Activated CD4-positive, CD25-positive, alpha-beta regulatory T cell treated with anti-CD3 and anti-CD28 coated beads, Interleukin-2, amount 50 U/mL, for 72 hours (primary cell): ENCODE measurements at places on chromosomes 4 and X.

DNA sequence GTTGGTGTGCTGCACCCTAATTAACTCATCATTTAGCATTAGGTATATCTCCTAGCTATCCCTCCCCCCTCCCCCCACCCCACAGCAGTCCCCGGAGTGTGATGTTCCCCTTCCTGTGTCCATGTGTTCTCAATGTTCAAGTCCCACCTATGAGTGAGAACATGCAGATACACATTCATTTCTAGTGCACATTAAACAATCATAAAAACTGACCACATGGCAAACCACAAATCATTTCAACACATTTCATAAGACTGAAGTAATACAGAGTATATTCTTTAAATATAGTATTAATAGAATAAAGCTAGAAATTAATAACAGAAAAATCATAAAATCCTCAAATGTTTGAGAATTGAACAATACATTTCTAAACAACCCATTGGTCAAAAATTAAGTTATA, 34.1 kb downstream of the PRKG2 start:
- DNase-seq: no peak

GRCh38 chrX:24465532-24465865, 413 bp downstream of the PDK3 start:
- no peak for DNase-seq

DNA sequence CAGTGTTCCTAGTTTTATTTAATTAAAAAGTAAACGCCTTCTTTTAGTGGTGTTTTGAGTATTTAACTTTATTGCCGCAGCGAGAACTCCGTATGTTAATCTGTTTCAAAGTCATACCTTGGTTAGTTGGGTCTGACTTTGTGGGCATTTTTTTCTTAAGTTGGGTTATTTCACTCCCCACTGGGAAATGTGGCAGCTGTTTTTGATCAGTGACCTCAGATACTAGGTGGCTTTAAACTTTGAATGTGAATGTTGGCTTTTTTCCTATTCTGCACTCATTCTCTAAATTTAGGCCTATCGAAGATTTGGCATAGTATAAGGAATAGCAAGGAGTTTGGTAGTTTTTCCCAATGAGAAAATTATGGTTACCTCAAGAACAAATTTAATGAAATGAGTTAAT, 85.9 kb downstream of the FIP1L1 start:
- DNase-seq: no peak

DNA sequence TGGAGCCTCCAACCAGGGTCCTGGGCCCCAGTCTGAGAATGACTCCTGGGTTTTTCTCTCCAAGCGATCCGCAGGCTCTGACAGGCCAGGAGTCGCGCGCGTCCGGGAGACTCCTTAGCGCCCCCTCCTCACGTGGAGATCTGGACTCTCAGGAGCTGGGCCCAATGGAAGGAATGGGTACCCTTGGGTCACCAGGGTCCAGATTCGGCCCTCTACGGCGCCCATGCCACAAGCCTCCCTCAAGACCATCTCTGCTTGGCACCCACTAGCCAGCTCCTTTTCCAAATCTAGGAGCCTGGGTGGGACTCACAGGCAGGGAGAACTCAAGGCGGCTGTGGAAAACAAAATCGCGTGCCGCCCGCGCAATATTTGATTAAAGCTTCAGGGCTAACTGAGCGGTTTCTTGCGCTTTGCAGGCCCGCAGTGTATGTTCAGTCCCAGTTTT, 7.1 kb downstream of the HAND2 start:
- DNase-seq: no peak

GRCh38 chr4:111945014-111945413, 200.2 kb upstream of the FAM241A start:
- DNase-seq: no peak

GRCh38 chr4:144171697-144172096, 31.2 kb upstream of the GYPA start:
- no peak for DNase-seq

DNA sequence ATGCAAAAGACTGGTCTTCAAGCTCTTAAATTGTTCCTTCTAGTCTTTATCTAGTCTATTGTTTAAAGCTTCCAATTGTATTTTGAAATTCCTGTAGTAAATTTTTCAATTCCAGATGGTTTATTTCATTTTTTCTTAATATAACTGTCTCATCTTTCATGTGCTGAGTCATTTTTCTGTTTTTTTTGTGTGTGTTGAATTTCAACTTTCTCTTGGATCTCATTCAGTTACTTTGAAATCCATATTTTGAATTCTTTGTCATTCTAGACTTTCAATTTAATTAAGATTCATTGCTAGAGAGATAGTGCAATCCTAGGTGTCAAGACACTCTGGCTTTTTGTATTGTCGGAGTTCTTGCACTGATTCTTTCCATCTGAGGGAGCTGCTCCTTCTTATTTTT, 128.0 kb upstream of the PRKG2 start:
- no peak for DNase-seq

- DNase-seq: no peak
Observed at GRCh38 chrX:120839491-120839890, 36.2 kb downstream of the CT47B1 start.

GRCh38 chr4:126705266-126705665, 927.5 kb upstream of the INTU start:
- DNase-seq: no peak

GRCh38 chr4:75907966-75908365, 5.7 kb upstream of the PPEF2 start:
- DNase-seq: no peak

- DNase-seq: no peak
Observed at GRCh38 chrX:18701621-18702361, 5.7 kb upstream of the PPEF1 start.

- no peak for DNase-seq
Observed at GRCh38 chr4:70670332-70671014, 4.2 kb upstream of the JCHAIN start.

GRCh38 chrX:110318664-110318968, 731 bp upstream of the AMMECR1 start:
- no peak for DNase-seq

- peak; percentile 50 for DNase-seq
Observed at GRCh38 chr4:140094438-140095420, 59.3 kb downstream of the MAML3 start.

DNA sequence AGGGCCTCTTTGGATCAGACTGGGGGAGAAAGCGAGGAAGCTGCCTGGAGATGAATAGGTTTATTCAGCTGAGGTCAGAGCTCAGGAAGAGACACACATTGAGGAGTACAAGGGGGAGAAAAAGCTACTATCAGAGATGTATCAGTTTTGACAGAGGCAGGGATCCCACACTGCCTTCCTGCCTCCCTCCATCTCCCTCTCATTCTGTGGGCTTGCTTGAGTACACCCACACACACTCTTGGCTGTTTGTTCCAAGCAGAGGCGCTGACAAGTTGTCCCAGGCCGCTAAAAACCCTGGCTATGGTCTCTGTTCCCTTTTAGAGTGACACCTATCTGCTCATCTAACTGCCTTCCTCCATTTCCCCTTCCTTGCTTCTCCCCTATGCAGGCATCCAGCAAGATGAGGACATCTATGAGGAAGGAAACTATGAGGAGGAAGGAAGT, 5.2 kb downstream of the TSPYL2 start:
- DNase-seq: no peak

DNA sequence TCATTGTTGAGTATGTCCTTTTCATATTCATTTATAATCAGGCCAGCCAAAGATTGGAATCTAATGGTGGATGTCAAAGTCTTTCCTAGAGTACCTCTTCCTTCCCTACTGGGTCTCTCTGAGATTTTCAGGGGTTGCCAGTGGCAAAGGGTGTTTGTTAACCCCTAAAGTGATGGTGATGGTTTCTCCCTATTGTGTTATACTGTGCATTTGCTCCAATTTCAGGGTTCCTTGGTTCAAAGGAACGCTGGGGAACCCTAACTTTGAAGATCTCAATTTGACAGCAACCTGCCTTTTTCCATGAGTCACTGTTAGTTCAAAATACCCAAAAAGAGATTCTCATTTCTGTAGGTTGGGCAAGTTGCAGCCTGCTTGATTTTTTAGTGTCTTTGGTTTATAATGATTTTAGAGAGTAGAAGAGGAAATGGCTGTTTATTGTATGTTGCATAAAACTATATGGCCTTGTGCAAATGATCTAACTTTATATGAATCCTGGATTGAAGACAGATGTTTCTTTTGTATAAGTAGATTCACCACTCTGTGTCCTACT, 23.0 kb downstream of the GAB1 start:
- no peak for DNase-seq

DNA sequence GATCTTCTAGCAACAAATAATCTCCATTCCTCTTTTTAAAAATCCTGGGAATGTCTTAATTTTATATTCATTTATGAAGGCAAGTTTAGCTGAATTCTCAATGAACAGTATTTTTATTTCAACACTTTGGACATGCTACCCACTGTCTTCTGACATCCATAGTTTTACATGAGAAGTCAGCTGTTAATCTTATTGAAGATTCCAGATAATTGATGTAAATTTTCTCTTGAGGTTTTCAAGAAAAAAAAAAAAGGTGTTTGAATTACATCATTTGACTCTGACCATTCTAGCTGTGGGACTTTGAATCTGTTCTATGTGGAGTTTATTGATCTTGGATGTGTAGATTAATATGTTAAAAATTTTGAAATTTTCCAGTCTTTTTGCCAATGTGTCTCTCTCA, 28.0 kb downstream of the PDHA2 start:
- no peak for DNase-seq

GRCh38 chrX:116607776-116608175, 145.0 kb upstream of the CT83 start:
- DNase-seq: no peak

GRCh38 chrX:121013897-121014455, 28.4 kb upstream of the CT47A1 start:
- DNase-seq: no peak

DNA sequence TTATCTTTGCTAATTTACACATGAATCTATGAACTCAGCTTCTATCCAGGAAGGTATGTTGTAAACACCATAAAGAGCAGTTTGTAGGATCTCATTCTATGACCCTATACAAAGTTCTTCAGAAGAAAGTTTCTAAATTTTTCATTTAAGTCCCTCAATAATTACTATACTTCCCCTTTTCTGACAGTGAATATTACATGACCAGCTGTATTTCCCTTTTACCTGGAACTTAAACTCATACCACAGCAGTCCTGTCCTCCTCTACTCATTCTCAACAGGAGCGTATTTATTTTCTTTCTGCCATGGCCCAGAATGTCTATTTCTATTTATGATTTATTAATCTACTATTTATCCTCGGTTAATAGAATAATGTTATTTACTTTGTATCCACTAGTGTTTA, 15.8 kb downstream of the RASGEF1B start:
- no peak for DNase-seq

GRCh38 chrX:24026432-24026831, 554 bp downstream of the KLHL15 start:
- DNase-seq: no peak

- no peak for DNase-seq
Observed at GRCh38 chrX:39682778-39683177, 415.0 kb downstream of the BCOR start.

GRCh38 chr4:14977830-14978229, 24.5 kb upstream of the CPEB2 start:
- no peak for DNase-seq

DNA sequence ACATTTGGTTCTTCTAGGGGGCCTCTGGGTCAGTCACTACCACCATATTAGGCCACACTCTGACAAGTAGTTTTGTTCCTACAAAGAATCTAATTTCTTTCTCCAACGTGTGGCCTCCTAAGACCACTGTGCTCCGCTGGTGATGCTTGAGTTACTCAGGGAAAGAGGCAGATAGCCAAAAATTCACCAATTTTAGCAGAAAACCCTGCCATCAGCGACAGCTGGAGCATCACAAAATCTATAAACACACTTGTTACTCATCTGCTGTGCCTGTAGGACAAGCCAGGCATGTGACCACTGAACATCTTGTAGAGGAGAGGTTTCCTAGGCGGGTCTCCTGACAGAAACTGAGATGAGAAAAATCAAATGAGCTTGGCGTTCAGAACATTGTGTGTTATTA, 105.4 kb downstream of the SYNPO2 start:
- DNase-seq: no peak

DNA sequence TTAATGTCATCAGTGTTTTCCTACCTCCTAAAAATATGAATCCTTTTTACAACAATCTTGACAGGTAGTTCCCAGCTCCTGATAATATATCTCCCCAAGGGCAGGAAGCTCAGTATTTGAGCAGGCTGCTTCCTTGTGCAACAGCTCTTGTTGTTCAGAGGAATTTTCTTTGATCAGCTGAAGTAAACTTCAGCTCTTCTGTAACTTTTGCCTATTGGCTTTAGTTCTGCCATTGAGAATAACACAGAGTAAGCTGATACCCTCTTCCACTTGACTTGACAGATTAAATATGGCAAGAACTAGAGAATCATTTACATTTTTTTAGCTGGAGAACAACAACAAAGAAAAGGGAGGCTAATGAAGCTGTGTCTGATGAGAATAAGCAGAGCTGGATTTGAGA, 75.2 kb downstream of the LUZP4 start:
- DNase-seq: no peak

- DNase-seq: no peak
Observed at GRCh38 chr4:185213877-185214276, 4.5 kb downstream of the SNX25 start.

- no peak for DNase-seq
Observed at GRCh38 chrX:11888421-11888820, 130.4 kb downstream of the MSL3 start.

- no peak for DNase-seq
Observed at GRCh38 chrX:132171478-132171877, 43.7 kb upstream of the FRMD7 start.

GRCh38 chrX:154082396-154083125, 15.0 kb downstream of the MECP2 start:
- no peak for DNase-seq

GRCh38 chr4:47122592-47123291, 91.4 kb downstream of the GABRB1 start:
- peak; percentile 32 for DNase-seq

DNA sequence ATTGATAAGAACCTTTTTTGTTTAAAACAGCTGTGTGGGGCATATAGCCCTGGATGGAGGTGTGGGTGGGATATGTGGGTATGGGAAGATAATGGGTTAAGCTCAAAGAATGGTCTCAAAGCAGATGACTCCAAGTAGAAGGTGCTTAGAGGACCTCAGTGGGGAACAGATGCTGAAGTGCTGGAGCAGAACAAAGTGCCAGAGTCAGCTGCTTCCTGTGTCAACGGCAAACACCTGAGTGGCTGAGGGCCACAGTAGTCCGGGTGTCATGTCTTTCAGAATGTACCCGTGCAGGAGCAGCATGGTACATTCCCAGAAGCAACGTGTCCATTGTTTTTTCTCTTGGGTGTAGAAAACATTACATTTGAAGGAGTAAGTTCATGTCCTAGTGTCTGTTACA, 210.6 kb downstream of the CCNG2 start:
- no peak for DNase-seq
